ENCODE measurements at places on chromosomes 2 and 18.

GRCh38 chr2:219261024-219261855, 7.5 kb upstream of the TUBA4A start:
- DNase-seq, result no peak

DNA sequence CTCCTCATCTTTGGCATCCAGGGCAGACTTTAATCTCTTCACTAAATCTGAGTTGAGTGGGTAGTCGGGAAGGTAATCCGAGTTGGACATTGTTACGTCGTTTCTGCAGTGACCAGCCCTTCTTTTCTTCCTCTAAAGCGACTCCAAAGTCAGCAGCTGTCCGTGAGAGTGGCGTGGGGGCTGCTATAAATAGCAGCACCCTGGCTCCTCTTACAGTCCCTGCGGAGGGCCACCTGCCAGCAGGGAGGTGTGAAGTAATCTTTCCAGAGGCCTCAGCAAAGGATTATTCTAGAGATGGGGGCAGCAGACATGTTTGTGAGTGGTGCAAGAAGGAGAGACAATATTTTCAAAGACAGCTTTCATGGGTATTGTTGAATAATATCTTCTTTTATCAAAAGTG, at the start of gene ASB18:
ASB18 (minus strand) TSS at position 151 of the 400 bp plus-strand sequence; CDS start at position 90, 61 bp downstream.
- no peak for DNase-seq

DNA sequence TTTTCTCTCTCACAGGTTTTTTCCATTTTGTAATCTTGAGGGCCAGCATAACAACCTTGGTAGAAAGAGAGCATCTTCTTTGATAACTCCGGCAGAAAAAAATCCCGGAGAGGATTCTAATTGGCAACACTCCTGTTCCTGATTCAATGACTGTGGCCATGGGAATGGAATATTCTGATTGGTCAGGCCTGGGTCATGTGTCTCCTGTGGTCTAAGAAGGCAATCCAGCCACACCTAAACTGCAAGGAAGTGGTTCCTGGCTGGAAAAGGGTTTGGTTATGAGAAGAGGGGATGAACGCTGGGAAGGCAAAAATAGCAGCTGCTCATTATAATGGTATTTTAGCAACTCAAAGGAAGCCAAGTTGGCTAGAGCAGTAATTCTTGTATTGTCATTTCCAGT, 24.8 kb upstream of the ZNF638 start:
- DNase-seq, result no peak

DNA sequence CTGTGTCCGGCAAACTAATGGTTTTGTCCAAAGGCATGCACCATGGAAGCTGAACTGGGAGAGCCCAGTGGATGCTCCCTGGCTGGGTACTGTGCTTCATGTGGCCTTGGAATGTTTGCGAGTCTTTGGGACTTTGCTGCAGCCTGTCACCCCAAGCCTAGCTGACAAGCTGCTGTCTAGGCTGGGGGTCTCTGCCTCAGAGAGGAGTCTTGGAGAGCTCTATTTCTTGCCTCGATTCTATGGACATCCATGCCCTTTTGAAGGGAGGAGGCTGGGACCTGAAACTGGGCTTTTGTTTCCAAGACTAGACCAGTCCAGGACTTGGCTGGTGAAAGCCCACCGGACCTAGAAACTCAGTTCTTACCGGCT, 1.7 kb downstream of the MARS2 start:
- no peak for DNase-seq

GRCh38 chr2:32900246-32900973, 46.3 kb upstream of the LTBP1 start:
- no peak for DNase-seq

- DNase-seq, result no peak
These were observed 67.9 kb downstream of the POLR1A start for GRCh38 chr2:86037795-86038192.

GRCh38 chr2:240514631-240515030, 43.2 kb downstream of the ANKMY1 start:
- no peak for DNase-seq

GRCh38 chr2:216653931-216654365, 20.7 kb downstream of the IGFBP2 start:
- DNase-seq, result no peak

- peak; percentile 62 for DNase-seq
These were observed 224.4 kb upstream of the APCDD1 start for GRCh38 chr18:10230072-10230471.

DNA sequence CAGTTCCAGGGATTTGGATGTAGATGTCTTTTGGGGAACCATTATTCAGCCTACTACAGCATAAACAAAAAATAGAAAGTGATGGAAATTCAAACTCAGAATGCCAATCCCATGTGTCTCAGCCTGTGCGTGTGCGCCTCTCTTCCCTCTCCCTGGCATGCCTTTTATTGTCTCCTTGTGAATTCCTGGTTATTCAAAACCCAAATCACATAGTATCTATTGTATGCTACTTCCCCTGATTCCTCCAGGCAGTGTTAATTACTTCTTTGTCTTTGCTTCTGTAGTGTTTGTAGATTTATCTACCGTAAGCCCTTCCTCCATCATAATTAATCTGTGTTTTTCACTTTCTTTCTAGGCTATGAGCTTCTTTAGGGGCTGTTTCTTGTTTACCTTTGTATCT, 38.9 kb downstream of the RHBDD1 start:
- DNase-seq, result no peak

GRCh38 chr2:1812926-1813325, 68.6 kb upstream of the PXDN start:
- no peak for DNase-seq

DNA sequence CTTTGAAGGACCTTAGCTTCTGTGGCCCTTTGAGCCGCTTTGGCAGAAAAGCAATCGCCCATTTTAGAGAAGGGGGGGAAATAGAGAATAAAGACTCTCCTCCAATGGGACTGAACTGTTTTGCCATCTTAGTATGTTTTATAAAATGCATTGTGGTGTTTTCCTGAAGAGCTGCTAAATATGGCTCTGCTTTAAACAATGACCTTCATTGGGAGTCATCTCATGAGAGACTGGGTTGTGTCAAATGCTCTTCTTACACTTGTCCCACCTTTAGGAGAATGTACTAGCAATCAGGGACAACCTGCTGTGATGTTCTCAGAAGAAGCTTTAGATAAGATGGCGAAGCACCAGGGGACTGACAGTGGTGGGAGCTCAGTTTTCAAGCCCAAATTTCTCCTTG, 418.9 kb upstream of the POU3F3 start:
- no peak for DNase-seq

DNA sequence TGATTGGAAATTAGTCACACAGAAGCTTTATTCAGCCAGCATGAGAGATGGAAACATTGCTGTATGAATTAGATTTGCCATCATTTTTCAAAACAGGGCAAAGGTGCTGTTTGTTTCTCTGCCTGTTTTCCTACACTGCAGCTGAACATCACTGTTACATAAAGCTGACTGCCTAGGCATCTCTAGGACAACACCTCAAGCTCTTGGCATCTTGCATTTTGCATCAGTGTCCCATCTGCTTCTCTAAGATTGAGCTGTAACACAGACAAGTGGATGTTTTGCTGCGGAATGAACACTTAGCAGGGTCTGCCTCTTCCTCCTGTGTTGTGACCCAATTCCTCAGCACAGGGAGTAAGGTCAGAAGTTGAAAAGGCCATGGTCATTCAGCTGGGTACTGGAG, 4.9 kb downstream of the CCT7 start:
- DNase-seq, result no peak

GRCh38 chr18:26039203-26039602, 51.2 kb downstream of the SS18 start:
- no peak for DNase-seq

Measured in HTR-8/SVneo (cell line).